ENCODE measurements at places on chromosomes 2 and 18.

- no peak for DNase-seq
Observed at GRCh38 chr2:216761133-216761532, 65.8 kb upstream of the IGFBP5 start.

GRCh38 chr2:188647430-188648070 is 326.6 kb upstream of the COL3A1 start:
- no peak for DNase-seq

- DNase-seq, result no peak
Observed at GRCh38 chr2:11809586-11810236, 63.3 kb downstream of the LPIN1 start.

DNA sequence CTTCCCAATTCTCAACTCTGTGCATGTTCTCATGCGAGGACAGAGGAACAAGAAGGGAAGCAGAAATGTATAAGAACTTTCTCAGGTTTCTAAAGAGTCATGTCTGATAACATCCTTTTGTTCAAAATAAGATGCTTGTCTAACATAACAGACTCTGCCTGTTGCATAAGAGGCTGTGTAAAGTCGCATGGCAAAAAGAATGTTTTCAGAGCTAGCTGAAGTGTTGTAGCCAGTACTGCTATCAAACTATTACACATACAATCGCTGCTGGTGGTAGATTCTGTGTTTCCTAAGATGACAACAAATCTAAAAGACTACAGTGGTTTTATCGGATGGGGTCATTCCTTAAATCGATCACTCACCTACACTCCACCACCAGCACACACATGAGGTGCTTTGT is 487.5 kb downstream of the IRS1 start:
- DNase-seq, result no peak

GRCh38 chr2:95091885-95092555 is 29.6 kb downstream of the MRPS5 start:
- DNase-seq, result no peak

- no peak for DNase-seq
Observed at GRCh38 chr18:75158465-75159237, 50.3 kb downstream of the PTGR3 start.

DNA sequence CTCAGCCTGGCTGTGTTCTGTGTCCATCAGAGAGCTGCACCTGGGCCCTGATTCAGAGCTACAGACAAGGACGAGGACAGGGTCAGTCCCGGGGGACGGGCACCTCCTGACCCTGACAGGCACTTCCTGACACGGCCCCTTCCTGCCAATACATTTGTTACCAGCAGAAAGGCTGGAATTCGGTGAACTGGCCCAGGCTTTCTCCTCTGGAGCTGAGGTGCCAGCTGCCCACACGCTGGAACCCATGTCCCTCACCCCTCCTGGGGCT is 12.3 kb upstream of the ZNF519 start:
- DNase-seq, result no peak

DNA sequence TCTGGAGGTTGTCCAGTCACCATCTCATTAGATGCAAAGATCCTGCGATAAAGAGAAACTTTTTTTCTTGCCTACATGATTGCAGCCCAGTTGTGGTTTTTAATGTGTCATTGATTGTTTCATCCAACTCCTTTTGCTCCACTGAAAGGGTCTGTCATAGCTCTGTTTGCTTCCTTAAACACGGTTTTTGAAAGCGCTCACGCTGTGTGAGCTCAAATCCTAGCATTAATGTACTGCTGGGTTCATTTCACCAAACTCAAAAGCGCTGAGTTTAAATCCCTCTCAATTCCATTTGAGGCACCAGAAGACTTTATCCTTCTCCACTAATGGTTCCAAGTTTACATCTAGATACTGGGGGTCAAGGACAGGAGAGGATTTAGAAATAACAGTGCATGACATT is 53.6 kb downstream of the CDK15 start:
- no peak for DNase-seq

GRCh38 chr2:7449298-7449697 is 532.1 kb downstream of the RNF144A start:
- no peak for DNase-seq

DNA sequence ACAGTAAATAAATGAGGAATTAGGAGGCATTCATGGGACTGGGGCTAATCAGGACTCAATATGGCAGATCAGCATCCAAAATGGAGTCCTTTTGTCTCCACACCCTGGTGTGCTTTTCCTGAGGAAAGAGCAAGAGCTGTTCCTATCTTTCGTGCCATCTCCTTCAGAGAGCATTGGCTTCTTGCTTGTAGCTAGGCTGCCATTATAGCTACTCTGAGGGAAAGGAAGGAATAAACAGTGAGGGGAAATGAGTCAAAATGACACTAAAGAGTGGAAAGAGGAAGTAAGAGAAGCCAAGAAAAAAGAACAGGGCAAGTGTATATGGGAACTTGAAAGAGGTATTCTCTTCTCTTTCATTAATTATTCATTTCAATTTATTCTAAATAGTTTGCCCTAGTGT is 8.4 kb upstream of the NMI start:
- no peak for DNase-seq

DNA sequence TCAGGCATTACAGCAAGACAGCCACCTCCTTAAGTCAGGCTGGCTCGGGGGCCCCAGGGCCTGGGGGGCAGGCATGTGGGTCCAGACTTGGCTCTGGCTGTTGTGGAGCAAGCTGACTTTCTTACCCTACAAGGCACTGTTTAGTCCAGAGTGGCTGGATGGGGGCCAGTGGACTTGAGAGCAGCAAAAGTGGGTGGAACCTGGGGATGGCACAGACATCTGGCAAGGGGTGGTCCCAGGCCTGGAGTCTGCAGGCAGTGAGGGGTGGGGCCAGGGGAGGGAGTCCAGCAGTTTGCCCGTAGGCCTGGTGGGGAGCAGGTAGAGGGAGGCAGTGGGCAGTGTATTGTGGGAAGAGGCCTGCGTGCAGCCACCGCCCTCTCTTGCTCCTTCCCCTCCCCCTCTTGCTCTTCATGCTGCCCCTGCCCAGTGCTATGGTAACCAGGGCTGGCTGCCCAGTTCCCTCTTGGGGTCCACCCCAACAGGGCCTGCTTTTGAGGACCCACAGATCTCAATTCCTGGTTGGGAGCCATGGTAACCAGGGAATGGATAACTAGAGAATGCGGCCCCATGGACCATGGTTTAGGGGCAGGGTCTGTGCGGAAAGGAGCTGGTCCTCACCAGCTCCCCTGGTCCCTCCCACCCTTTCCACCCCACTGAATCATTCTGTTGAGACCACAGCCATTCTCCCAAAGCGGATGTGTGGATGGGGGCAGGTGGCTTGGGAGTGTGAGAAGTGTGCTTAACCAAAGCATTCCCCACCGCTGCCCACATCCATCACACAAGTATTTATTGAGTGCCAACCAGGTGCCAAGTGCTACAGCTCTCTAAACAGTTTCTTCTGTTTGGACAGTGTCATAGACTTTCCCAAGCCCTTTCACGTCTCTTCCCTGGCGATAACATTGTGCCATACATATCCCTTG is 19.3 kb downstream of the SPEG start:
- peak; percentile 83 for DNase-seq

DNA sequence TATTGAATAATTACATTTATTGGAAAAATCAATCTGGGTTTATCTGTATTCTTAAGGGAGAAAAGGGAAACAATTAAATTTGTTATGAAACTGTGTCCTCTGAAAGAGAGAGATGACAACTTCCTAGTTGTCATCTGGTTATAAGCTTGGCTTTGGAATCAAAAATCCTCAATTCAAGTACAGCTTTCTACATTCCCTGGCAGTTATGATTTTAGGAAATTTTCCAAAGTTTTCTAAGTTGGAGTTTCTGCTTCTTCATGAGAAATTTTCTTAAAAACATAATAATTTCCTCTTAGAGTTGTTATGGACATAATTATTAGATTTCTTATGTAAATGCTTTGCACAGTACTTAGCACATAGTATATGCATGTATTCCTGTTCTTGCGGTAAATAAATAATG is 625.6 kb upstream of the SLC39A10 start:
- DNase-seq, result no peak

- no peak for DNase-seq
Observed at GRCh38 chr2:62119311-62119974, 76.5 kb upstream of the B3GNT2 start.

- DNase-seq, result no peak
Observed at GRCh38 chr2:211328126-211328525, 771.7 kb downstream of the CPS1 start.

- DNase-seq, result no peak
Observed at GRCh38 chr2:190451561-190452176, 43.5 kb downstream of the MFSD6 start.

DNA sequence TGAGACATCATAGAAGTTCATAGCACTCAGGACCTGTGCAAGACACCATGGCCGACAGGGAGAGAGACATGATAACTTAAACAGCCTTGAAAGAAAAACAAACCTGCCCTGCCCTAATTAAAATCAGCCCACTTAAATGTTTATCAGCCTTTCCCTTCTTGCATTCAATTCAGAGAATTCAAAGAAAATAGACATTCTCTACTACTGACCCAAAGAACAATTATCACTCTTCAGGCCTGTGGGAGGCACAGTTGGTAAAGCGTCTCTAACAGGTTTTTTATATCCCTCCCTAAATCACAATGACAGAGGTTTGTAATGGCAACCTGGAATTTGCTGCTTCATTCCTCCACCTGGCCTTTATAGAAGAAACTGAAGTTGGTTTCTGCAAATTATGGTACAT is 1.7 kb downstream of the CDK15 start:
- DNase-seq, result no peak

GRCh38 chr2:238202326-238203093 is 985 bp downstream of the ILKAP start:
- DNase-seq, result no peak

DNA sequence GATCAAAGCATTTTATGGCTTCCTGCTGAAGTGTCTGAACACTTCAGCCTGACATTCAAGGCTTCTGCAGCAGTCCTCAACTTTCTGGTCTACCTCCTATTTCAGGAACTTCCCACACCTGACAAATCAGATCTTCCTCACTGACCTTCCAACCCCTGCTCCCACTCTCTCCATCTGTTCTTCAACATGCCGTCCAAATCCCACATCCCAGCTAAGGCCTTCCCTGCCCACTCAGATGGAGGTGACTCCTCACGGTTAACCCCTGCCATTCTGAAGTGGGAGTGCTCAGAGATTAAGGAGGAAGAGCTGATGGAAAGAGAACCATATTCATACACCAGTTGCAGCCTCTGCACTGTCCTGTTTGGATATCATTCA is 104.8 kb downstream of the POLR1A start:
- no peak for DNase-seq

GRCh38 chr18:11009869-11010268 is 139.5 kb downstream of the PIEZO2 start:
- DNase-seq, result no peak

DNA sequence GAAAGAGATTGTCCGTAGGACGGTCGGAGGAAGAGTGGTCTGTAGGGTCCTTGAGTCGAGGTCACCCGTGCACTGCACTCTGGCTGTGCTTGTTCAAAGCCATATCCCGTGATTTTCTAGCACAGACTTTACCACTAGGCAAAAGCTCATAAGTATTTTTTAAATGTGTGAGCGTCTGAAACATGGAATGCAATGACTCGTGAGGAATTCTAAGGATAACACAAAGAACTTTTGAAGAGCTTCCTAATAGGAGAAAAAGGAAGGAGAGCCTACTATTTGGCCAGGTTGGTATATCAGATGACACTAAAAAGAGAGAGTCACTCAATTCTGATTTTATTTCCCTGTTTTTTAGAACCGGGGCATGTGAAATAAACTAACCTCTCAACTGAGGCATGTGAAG is 68.3 kb downstream of the CD28 start:
- DNase-seq, result no peak

Measured in AG09319 (cell line).